Esophagus mucosa (tissue), 1 donor: ENCODE measurements at places on chromosomes 2 and 18. TPM values are rescaled to one million over a fixed set of nuclear protein-coding genes. Genes with fewer than 3 reads are reported as not detected.
A peak's percentile ranks its signal among the peaks of the same experiment; 100 is the strongest.

The TOGARAM2 gene
- 0.16 TPM for total RNA-seq

DNA sequence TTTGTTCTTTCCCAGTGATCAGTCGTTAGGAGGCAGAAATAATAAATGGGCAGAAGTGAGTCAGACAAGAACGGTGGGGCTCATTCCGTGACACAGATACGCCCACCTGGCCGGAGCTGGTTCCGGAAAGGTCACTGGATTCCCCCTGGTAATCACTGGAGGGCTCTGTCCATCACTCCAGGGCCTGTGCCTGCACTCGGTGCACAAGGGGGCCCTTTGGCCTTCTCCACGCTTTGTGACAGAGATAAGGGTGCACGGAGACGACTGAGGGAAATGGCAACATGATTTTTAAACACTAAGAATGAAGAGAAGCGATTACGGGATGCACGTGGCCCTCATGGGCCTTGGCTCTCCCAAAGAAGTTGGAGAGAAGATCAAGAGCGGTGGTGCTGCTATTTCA, 84.4 kb downstream of the PTGR3 start:
- ATAC-seq = no peak

GRCh38 chr2:164150604-164151003, 414.8 kb upstream of the FIGN start:
- no peak for ATAC-seq

The PAIP2B gene
- 9.8 TPM for total RNA-seq

DNA sequence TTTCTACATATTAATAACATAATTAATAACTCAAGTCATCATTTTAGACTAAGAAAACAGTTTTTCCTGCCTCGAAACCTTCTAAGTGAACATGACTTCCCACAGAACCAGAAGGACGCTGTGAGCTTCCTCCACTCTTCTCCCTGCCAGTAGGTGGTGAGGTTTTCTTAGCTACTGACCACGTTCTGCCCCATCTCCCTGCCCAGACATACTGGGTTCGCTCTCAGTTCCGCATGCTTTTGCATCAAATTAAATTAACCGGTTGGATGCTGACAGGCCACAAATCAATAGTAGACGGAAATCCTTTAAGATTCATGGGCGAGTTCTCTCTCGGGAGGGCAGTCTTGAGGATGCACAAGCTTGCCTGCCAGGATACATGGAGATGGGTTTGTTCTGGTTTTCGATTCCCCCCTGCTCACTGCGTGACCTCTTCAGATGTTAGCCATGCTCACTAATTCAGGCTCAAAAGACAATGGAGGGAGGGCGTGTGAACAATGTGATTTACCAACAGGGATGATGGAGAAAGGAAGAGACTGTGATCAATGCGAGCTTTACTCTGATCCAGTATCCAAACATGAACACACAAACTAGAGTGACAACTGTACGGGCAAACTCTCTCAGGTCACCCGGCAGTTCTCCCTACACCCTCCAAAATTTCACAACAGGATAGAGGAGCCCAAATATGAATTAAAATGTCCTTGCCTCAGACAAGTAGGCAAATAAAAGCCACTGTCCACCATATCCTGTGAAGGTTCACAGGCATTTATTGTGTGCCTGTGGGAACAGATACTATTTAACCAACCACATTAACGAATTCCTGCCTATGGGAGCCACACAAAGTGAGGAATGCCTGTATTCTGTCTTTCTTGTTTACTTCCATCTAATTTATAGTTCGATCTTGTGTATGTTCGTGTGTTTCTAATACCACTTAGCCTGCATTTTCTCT, 375.7 kb downstream of the EIPR1 start:
- ATAC-seq = no peak

GRCh38 chr2:40511661-40512213, 59.8 kb upstream of the SLC8A1 start:
- ATAC-seq = no peak

DNA sequence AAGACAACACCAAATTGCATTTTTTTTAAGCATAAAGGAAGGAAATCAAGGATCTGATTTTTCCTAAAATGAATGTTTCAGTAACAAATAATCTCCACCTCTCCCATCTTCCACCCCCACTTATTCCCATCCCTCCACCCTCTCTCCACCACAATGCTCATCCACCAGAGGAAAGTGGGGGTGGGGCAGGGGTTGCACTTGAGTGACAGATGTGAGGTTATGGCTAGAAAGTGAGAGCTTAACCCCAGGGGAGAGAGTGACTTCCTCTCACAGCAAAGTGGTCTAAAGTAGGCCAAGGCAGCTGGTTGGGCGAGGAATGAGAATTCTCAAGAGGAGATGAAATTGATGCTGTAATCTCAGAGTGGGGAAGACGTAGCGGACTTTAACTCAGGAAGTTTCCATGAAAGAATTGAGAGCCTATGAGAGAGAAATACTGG, 104.7 kb downstream of the HNRNPLL start:
- ATAC-seq = no peak

DNA sequence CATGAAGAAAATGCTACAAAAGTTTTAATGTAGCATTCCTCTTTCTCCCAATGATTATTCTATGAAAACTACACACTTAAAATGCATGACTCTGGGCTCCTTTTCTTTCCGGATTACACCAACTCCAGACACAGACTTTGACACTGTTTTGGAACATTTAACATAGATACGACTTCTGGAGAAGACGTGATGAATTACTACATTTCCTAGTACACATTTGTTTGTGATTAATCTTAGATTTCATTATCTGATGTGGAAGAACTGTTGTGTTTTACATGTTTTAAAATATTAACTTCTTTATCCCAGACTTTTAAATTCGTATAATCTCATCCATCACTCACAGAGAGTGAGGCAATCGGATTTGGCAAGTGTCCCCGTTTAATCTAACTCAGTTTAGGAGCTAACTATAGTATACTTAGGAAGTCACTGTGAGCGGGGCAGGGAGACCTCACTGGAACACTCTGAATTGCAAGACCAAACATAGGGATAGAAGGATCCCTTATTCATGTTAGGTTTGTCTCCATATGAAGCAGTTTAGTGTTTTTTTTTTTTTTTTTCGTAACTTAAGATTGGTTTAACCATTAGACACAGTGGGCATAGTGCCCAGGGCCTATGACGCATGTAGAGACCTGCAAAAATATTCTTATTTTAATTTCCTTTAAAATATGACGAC, 66.7 kb downstream of the PDE1A start:
- ATAC-seq = no peak

DNA sequence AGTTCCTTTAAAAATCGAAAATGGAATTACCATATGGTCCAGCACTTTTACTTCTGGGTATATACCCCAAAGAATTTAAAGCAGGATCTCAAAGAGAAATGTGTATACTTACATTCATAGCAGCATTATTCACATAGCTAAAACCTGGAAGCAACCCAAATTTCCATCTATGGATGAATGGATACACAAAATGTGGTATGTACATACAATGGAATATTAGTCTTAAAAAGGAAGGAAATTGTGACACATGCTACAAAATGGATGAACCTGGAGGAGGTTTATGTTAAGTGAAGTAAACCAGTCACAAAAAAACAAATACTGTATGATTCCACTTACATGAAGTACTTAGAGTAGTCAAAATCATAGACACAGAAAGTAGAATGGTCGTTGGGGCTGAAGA, 147.9 kb upstream of the LTBP1 start:
- no peak for ATAC-seq

GRCh38 chr2:169393068-169393590, 30.8 kb upstream of the LRP2 start:
- ATAC-seq = peak; percentile 31
